ENCODE measurements at places on chromosomes 5 and 9.
A peak's percentile ranks its signal among the peaks of the same experiment; 100 is the strongest.

- DNase-seq = no peak
Measured at GRCh38 chr5:129384193-129384592, 75.9 kb upstream of the ADAMTS19 start.

DNA sequence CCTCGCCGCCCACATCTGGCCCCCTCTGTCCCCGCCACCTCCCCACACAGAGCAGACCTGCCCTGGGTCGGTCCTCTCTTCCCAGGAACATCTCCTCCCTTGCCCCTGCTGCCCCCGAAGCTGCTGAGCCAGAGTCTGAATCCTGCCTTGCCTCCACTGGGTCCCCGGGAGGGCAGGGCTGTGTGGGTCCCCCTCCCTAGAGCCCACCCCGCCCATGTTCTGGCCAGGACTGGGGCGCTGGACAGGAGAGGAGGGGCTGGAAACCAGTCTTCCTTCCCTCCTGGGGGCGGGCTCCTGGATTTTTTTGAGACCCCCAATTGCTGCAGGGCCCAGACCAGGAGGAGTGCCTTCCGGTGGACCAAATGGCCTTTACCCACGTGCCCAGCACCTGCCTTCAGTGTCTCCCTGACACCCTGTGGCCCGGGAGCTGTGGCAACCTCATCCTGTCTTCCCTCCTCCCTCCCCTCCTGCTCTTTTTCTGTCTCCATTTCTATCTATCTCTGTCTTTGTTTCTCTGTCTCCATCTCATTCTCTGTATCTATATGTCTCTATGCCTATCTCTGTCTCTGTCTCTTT, 12.1 kb downstream of the MRPL36 start:
- no peak for DNase-seq

- no peak for DNase-seq
Measured at GRCh38 chr9:115353681-115354080, 235.7 kb upstream of the TNC start.

DNA sequence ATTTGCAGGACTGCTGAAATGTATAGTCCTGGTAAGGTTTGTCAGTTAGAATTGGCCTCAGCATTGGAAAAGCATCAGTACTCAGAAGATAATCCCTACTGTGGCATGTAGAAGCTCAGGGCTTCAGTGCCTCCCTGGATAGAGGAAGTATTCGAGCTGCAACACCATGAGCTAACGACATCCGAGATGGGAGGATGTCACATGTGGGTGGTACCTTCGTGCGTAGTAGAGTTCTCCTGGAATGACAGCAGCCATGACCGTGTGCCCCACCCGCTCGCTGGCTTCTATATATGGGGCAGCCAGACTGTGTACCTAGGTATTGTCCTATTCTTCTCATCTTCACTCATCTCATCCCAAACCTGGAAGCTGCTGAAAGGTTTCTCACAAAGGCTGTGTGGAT, 345.8 kb upstream of the KLF9 start:
- DNase-seq = no peak

DNA sequence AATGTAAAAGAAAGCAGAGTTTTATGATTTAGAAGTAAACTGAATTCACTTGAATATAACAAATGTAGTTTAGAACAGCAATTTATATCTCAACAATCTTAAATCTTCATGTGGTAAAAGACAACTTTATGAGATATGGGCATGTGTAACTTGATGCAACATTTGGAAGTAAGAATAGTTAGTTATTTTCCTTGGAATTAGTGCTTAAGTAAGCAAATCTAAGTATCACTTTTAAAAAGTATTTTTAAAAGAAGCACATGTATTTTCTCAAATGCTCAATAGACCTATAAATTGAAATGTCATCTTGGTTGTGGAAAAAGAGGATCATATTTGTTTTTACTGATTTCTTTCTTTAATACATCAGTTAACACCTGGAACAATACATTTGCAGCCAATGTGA, 340.3 kb upstream of the CDH6 start:
- no peak for DNase-seq

GRCh38 chr9:8871796-8872445, 1072.3 kb upstream of the DMAC1 start:
- no peak for DNase-seq

DNA sequence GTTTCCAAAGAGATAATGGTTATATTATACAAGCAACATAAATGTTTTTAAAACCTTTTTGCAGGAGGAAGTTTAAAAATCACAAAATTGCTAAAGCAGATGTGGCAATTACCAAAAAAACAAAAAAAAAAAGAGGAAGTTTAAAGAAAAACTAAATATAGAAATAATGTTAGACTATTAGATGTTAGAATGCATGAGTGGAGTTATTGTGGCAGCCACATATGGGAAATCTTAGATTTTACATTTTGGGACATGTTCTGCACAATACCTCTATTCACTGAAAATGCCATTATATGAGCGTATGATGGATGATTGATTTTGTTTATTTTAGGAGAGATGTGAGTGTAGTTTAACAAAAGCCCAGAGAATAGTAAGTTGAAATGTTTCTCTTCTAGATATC, 31.2 kb upstream of the DTWD2 start:
- no peak for DNase-seq

DNA sequence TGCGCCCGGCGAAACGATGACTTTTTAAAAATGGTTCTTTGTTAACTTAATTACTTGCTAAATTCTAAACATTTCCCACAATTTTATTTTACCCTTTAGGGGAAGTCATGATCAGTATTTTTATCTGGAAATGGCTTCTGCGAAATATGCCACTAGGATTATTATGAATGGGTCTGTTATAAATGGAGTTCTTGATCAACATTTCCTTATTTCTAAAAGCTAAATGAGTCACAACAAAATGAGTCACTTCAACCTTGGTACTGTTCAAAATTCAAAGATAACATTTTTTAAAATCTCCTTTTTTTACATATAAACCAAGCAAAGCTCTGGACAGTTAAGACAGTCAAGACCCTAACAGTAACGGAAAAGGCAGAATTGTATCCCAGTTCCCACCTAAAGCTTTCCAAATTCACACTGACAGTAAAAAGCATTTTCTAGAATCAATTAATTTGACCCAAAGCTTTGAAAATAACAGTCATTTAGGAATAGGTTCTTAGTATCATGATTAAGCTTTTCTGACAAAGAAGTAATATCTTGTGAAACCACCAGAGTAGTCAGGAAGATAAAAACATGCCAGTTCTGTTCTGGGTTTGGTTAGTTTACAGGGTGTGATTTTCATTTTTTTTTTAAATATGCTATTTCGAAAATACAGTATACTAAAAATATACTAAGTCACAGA, 81.7 kb downstream of the LHFPL2 start:
- no peak for DNase-seq

GRCh38 chr5:157443041-157443549, 16.9 kb upstream of the NIPAL4 start:
- DNase-seq = no peak

DNA sequence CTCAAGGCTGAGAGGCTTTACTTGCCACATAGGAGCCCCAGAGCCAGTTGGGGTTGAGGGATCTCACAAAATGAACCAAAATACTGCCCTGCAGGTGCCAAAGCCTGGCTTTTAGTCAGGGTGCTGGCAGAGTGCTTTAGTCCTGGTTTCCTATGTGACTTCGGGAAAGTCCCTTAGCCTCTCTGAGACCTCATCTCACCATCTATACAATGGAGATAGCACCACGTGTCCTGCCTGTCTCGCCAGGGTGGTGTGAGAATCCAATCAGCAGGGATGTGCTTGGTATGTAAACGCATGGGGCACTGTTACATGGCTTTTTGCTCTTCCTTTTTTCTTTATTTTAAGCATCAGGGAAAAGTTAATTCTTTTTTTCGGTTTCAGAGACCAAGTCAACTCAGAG, 68.3 kb downstream of the SHB start:
- no peak for DNase-seq

GRCh38 chr5:114408847-114409246, 47.0 kb downstream of the KCNN2 start:
- no peak for DNase-seq

DNA sequence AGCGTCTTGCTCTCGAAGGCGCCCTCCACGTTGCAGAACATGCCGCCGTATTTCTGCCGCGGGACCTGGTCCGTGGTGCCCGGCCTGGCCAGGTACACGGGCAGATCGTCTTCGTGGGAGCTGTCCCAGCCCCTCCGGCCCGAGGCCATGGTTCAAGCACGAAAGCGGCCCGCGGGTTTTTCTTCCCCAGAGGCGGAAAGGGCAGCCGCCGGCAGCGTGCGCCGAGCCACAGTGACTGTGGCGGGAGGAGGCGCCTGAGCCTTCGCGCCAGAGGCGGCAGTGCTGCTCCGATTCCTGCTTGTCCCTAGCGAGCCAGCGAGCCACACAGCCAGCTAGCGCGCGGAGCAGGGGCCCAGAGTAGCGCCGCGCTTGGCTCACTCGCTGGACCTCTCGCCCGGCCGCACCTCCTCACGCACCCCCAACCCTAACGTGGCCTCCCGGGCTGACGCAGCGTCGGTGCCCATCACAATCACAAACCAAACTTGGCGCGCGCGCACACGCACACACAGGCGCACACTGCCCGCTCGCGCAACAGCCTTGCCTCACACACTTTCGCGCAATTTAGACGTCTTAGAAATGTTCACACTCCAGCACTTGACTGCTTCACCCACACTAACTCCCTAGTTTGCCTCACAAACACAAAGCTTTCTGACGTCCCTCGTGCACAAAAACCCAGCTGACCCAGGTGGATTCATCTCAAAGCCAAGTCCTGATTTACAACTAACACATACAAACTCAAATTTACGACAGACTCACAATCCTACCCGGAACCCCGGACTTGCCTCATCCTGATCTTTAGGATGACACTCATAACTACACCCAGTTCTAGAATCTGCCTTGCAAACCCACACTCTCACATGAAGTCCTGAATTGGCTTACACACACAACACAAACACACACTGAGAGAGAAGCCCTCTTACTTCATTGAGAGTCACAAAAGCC, at the start of gene DPYSL3:
Gene DPYSL3, minus strand, starts transcription at position 359 of the 942 bp plus-strand sequence. Its CDS starts 210 bp downstream, at position 149.
- no peak for DNase-seq

DNA sequence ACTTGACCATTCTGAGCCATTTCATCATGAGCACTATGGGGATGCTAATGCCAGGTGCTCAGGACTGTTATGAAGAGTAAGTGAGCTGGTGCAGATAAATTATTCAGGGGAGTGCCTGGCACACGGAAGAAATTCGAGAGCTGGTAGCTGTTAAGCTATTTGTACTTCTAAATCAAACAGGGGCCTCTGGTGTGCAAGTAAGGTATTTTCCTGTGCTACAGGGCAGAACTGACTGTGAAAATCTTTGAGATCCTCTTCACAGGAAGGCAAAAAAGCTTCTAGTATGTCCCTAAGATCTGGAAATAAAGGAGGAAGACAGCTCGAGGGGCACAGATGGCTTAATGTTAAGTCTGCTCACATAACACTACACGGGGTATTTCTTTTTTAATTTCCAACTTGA, 106.3 kb upstream of the SPOCK1 start:
- DNase-seq = no peak

DNA sequence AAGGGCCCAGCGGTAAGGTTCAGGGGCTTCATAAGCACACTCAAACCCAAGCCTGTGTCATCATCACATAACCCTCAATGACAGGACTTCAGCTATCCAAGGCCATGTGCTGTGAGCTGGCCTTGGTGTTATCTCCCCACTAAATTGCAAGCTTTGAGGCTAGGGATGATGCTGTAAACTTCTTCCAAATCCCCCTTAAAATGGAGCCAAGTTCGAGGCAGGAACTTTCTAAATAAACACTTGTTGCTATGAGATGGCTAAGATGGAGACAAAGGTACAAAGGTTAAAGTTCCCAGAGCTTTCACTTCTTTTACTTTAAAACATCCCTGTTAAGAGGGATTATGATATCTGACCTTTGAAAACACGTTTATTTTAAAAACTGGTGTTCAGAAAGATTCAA, 123.6 kb downstream of the MYO10 start:
- no peak for DNase-seq

- no peak for DNase-seq
Measured at GRCh38 chr9:92058723-92059444, 56.3 kb downstream of the SPTLC1 start.

- no peak for DNase-seq
Measured at GRCh38 chr5:174338185-174339010, 292.9 kb downstream of the NSG2 start.

DNA sequence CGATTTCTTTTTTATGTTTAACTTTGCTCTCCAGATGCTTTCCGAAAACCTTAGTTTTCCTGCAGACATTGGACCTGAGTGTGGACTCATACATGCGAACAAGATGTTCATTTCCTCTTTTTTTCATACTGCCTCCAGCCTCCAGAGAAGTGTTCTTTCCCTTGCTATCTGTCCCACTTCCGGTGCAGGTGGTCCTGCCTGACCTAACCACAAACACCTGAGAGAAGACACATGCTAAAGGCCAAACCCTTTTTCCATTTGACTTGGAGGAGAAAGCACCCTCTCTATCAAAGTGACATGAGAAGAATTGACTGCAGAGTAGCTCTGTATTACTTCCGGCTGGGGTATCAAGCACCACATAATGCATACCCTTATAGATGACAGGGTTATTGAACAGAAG, 334.0 kb downstream of the ARHGEF28 start:
- DNase-seq = no peak

DNA sequence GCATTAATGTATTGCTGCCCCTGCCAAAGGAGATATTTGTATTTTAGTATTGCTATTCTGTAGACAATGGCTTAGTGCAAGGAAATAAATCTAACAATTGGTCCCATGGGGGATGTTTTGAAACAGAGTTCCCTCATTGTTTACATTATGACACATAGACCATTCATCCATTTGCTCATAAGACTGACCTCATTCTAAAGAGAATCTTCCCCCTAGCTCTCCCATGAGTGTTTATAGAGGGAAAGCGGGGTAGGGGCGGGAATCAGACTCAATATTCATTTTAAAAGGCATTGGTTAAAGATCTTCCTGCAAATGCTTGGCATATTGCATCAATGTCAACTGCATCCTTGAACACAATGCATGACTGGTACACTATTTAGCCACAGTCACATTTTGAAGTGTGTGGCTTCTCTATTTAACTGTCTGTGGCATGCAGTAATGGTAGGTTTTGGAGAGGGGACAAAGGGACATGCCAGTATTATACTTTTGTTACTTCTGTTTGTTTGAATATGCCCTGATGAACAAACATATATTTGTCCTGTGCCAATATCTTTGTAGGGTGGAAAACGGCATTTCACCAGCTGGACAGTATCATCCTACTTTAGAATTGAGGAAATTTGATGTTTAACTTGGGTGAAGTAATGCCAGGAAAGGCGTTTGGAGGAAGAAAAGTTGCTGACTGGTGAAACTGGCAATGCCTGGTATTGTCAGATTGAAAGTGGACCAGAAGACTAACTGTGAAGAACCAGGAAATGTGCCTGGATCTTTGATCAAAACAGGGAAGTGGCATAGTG, 84.1 kb upstream of the MEGF10 start:
- peak; percentile 97 for DNase-seq

GRCh38 chr9:133106511-133107244, 14.4 kb downstream of the RALGDS start:
- no peak for DNase-seq

- no peak for DNase-seq
Measured at GRCh38 chr5:81989204-81989603, 17.4 kb downstream of the ATG10 start.

- DNase-seq = no peak
Measured at GRCh38 chr9:128862401-128862851, 19.3 kb downstream of the KYAT1 start.

All from skeletal muscle cell (primary cell).